Stimulated activated CD8-positive, alpha-beta memory T cell treated with anti-CD3 and anti-CD28 coated beads, Interleukin-15, amount 100 ng/mL, for 4 hours (primary cell): ENCODE measurements at places on chromosomes 5 and 9.

GRCh38 chr5:95806687-95807086 lies 15.8 kb downstream of the GLRX start:
- no peak for DNase-seq

- no peak for DNase-seq
These were observed 39.9 kb downstream of the RHOBTB3 start for GRCh38 chr5:95770830-95771708.

- peak; percentile 31 for DNase-seq
These were observed 492 bp downstream of the RABL6 start for GRCh38 chr9:136808075-136808805.

DNA sequence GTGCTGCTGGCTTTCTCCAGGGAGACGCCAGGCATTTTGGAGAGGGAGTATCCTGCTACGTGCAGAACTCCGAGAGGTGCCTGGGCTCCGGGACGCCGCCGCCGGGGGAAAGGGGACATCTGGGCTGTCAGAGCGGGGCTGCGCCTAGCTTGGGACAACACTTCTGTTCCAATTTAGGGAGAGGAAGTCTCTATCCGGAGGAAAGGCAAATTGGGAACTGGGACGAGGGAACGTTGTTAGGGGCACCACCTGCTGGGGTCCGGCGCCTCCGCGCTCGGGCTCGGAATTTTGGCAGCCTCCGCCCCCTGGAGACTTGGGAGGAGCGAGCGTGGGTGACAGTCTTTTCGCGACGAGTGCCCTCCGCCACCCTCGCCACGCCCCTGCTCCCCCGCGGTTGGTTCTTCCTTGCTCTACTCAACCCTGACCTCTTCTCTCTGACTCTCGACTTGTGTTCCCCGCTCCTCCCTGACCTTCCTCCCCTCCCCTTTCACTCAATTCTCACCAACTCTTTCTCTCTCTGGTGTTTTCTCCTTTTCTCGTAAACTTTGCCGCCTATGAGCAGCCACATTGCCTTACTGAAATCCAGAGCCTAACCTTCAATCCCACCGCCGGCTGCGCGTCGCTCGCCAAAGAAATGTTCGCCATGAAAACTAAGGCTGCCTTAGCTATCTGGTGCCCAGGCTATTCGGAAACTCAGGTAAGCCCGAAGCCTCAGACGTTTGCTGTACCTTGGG lies 1.6 kb downstream of the TSLP start:
- peak; percentile 26 for DNase-seq

DNA sequence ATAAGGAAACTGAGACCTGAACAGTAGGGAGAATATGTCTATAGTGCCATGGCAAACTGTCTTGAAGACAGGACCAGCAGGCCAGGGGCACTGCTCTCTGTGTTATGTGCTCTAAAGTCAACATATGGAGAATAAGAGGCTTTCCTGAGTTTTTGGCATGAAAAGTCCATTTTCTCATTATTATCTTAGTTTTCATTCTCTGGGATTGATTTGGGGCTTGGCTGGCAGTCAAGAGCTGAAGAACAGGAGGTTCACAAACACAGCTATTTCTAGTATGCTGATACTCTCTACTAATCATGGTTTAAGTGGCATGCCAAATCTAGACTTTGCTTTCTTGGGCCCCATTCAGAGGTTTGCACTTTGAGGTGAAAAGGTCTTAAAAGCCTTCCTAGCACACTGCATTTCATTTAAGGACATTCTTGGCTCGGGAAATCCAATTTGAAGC lies 404.4 kb downstream of the ZNF608 start:
- DNase-seq, result no peak

DNA sequence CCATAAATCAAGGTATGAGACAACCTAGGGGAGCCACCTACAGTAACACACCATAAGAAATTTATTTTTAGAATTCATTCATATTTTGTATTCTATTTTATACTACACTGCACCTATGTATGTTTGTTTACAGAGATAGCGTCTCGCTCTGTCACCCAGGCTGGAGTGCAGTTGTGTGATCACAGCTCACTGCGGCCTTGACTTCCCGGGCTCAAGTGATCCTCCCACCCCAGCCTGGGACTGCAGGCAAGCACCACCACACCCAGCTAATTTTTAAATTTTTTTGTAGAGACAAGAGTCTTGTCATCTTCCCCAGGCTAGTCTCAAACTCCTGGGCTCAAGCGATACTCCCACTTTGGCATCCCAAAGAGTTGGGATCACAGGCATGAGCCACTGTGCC lies 25.4 kb downstream of the MAPKAP1 start:
- no peak for DNase-seq

GRCh38 chr5:119274030-119274766 lies 81.6 kb upstream of the TNFAIP8 start:
- DNase-seq, result no peak

- DNase-seq, result no peak
These were observed 106.2 kb downstream of the CMYA5 start for GRCh38 chr5:79795764-79796398.

DNA sequence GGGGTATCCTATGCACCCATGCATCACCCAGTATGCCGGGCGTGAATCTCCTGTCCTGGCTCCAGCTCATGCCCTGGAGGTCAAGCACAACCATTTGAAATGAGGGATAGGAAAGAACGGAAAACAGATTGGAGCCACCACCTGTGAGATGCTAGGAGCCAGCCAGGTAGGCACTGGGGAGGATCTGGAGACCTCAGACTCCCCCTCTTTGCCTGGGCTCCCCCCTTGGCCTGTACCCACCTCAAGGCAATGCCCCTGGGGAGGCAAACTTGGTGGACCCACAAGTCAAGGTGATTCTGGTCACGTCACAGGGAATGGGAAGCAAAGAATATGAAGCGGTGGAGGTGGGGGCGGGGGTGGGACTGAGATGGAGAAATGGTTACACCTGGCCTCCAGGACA lies 92.6 kb downstream of the PAX5 start:
- no peak for DNase-seq

DNA sequence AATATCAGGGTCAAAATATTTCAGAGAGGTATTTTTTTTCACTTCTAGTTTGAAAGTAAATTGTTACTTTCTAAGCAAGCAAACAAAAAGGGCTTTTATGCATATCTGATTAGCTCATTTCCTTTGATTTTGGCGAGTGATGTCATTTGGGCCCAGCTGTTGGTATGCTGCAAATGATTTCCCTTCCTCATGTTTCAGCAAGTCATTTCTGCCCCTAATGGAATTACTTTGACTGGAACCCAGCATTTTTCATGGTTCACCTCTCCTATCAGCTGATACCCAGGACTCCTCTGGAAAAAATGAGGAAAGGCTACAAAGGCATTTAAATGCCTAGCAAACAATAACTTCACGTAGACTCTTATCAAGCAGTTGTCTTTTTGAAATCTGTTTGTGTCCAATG lies 500.6 kb downstream of the EBF1 start:
- no peak for DNase-seq

GRCh38 chr9:105037139-105037538 lies 109.2 kb upstream of the ABCA1 start:
- no peak for DNase-seq

GRCh38 chr9:109906766-109907382 lies 126.9 kb downstream of the PALM2AKAP2 start:
- DNase-seq, result no peak

GRCh38 chr9:98971168-98971914 lies 27.6 kb downstream of the COL15A1 start:
- no peak for DNase-seq

DNA sequence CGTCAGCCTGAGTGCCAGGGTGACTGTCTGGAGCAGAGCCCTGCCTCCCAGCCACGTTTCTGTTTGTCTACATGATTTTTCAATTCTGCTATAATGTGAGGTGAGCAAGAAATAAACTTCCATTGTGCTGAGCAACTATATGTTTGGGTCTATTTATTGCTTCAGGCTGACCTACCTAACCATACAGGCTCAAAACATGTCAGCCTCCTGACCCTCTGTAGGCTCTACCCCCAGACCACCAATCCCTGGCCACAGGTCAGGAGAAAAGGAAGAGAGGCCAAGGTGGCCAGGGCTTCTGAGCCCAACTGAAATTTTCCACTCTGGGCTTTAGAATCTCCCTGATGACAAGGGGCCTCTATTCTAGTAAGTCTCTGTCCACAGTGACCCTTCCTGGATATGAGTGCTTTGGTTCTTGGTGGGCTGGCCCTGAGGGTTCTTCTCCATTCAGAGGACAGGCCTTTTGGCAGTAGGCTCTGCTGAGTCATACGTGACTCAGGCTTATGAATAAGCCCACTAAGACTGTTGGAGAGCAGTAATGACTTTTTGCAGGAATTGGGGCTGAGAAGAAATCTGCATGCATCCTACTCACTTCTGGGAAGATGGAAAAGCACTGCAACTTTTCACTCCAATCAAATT lies 117.2 kb upstream of the TBCA start:
- DNase-seq, result no peak

DNA sequence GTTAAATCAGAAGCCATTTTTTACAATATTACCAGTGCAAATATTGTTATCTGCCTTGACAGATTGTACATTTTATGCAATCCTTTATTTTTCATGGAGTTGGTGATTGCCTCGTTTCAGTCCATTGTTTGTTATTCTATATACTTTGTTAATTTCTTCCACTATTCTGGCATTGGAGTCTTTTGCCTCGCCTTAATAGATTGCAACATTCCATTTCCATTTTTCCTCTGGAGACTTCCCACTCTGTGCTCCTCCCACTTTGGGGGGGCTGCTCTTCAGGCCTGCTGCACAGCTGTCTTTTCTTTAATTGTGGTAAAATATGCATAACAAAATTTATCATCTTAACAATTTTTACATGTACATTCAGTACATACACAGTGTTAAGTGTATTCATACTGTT lies 4.4 kb upstream of the DCAF10 start:
- DNase-seq, result no peak

DNA sequence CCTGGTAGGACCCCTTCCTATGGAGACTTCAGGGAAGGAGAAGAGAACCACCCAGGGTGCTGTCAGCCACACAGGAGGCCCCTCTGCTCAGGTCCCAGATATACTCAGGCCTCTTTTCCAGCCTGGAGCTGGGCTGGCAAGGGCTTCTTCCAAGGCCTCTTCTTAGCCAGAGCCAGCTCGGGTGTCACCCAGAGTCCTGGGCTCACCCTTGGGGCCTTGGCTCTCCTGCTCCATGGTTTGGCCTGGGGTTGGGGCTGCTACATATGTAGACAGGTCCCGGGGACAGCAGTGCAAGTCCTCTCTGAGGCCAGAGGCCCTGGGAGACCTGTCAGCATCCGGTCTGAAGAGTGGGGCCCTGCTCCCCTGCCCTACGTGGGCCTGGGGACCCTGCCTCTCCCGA lies 22.8 kb downstream of the PAEP start:
- no peak for DNase-seq

DNA sequence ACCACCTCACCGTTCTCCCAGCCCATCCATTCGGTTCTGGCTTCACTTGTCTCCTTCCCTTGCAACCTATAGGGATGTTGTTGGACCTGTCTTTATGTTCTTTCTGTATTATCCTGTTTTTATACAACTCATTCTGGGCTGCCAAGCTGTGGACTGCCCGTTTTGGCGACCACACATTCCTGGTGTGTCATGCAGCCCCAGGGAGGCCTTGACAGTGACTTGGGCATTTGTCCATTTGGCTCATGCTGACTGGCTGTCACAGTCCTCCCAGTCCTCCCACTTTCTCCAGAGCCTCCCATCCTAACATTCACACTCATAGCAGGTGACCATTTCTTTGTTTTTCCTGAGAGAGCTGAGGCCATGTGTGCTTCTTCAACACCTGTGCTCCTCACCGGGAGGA lies 136.4 kb downstream of the SLF1 start:
- DNase-seq, result no peak

DNA sequence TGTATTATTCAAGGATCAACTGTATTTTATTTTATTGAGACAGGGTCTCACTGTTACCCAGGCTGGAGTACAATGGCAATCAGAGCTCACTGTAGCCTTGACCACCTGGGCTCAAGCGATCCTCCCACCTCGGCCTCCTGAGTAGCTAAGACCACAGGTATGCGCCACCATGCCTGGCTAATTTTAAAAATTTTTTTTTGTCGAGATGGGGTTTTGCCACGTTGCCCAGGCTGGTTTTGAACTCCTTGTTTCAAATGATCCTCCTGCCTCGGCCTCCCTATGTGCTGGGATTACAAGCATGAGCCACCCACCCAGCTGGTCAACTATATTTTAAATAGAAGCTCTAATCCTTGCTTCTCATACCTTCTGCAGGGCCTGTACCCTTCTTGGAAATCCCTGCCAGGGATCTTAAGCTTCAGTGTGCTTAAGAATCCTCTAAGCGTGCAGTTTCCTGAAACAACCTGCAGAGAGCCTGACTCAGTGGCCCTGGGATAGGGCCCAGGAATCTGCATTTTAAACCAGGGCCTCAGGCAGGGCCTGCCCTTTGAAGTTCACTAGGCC lies 2.9 kb downstream of the AKNA start:
- no peak for DNase-seq

DNA sequence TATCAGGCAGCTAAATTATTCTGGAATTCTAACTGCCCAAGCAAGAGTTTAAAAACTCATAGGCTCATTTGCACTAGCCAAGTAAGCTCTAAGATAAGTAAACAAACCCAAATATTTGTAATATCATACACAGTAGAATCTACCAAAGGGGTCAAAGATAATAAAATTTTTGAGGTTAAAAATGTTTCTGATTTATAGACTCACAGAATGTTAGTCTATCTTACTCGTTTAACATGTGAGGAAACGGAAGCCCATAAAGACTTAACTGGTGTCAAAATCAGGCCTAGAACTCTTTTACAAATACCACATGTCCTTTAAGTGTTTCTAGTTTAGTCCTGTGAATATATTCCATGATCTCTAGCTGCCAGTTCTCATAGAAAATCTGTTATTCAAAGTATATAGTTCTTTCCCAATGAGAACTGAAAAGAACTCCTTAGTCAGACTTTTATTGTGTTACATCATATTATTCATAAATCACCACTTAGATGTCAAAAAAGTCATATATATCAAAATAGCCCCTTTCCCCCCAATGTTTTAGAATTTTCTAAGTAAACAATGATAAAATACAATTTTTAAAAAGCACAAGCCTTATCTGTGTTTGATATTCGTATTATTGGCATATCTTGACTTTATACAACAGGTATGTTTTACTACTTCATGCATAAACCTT lies 13.9 kb downstream of the RAB14 start:
- DNase-seq, result no peak

DNA sequence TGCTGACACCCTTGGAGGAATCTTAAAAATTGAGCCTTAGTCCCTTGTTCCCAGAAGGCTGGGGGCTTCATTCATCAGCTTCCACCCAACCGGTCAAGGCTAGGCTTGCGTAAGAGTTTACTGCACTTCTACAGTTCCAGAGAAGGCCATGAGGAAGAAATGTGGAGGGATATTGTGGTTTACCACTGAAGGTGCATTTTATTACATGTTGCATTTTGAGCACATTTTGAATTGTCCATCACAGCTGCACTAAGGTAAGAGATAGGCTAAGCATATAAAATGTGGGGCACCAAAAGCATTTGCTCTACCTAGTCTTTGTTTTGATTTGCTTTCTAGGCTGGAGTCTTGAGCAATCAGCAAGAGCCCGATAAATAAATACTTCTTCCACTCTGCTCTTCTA lies 167.1 kb upstream of the PAPPA start:
- no peak for DNase-seq
